Activated effector memory CD4-positive, alpha-beta T cell treated with anti-CD3 and anti-CD28 coated beads, Interleukin-2, amount 50 U/mL, for 16 hours (primary cell): ENCODE measurements at places on chromosomes 16 and 17.

GRCh38 chr17:56480501-56480900 lies 113.0 kb upstream of the NOG start:
- DNase-seq: no peak

DNA sequence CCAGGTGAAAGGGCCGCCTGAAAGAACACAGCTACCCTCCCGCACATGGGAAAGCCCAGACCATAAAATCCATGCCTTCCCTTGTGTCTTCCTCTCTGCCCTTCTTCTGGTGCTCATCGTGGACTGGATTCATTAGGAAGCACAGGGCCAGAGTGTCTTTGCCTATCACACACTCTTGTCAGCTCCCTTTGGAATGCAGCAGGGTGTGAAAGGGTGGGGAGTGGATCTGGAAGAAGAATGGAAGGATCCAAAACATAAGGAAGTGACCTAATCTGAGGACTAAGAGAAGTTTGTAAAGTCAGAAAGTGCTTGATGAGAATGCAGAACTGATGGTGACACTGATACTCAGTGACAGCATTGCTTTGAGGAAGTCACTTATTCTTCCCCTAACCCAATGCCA lies 1147.3 kb upstream of the GOT2 start:
- DNase-seq: no peak

DNA sequence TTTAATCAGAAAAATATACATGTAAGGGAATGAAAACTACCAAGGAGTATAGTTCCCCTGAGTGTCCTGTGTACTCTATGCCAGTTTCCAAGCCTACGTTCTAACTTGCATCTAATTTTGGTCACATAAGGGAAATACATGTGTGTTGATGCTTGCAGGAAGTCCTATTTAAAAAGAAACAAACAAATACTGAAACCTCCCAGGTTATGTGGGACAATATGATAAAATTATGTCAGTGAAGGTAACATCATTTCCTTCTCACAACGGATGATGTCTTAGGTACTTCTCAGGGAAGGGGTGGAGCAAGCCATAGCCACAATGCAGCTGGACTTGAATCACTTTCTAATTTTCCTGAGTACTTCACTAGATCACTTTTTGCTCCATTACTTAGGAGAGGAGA lies 115.9 kb downstream of the ZFHX3 start:
- no peak for DNase-seq

GRCh38 chr16:2701272-2701671 lies 18.8 kb downstream of the PRSS27 start:
- no peak for DNase-seq

DNA sequence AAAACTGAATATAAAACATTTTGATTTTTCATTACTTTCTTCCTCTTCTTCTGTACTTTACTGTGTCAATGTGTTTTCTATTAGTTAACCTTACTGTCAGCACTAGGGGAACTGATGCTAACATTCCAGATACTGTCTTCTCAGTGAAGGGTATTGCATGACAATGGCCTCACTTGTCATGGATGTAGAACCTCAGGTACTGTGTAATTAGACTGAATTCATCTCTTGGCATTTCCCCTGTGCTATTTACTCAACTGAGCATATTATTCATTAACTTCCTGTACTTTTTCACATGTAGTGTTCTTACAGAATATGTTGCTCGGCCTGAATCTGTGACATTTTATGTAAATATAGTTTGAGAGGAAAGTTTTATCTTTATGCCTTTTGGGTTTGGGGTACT lies 237.0 kb downstream of the CA10 start:
- DNase-seq: no peak

DNA sequence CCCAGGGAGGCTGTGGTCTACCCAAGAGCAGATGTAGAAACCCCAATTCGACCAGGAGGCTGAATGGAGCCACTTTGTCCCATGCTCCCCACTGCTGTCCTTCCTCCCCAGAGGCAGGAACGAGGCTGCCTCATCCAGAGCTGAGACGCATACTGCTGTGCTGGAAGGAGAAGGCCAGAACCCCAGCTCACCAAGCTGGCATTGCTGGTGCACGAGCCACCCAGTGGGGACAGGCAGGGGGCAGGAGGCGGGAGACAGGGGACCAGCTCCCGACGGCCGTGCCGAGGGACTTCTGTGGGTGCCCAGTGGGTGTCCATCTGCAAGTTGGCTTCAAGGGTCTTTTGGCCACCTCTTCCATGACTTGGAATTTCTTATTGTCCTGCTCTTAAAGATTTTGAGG lies 66.6 kb downstream of the NTN1 start:
- peak; percentile 53 for DNase-seq

GRCh38 chr16:27251541-27252205 lies 16.9 kb downstream of the NSMCE1 start:
- peak; percentile 63 for DNase-seq

DNA sequence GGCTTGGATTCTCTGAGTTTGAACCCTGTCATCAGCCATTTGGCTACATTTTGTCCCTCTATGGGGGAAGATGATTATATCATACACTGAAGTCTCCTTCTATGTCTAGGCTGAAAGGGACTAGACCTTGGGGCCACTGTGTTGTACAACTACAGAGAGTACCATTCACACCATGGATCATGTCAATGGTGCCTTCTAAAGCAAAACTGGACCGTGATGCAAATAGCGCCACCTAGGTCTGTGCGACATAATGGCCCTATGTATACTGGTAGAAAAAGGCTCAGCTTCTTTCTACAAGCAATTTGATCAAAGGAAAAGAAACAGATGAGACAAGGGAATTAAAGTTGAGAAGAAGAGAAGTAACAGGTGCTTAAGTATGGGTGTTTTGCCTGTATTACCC lies 100.7 kb downstream of the LYRM1 start:
- DNase-seq: no peak

GRCh38 chr17:746783-747629 lies 5.1 kb downstream of the GEMIN4 start:
- no peak for DNase-seq

DNA sequence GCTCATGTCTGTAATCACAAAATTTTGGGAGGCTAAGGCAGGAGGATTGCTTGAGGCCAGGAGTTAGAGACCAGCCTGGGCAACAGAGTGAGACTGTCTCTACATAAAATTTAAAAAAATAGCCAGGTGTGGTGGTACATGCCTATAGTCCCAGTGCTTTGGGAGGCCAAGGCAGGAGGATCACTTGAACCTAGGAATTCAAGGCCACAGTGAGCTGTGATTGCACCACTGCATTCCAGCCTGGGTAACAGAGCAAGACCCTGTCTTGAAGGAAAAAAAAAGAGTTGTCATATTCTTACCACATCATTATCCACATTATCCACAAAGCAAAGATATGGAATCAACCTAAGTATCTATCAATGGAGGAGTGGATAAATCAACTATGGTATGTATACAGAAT lies 21.0 kb upstream of the MAPK3 start:
- DNase-seq: no peak

DNA sequence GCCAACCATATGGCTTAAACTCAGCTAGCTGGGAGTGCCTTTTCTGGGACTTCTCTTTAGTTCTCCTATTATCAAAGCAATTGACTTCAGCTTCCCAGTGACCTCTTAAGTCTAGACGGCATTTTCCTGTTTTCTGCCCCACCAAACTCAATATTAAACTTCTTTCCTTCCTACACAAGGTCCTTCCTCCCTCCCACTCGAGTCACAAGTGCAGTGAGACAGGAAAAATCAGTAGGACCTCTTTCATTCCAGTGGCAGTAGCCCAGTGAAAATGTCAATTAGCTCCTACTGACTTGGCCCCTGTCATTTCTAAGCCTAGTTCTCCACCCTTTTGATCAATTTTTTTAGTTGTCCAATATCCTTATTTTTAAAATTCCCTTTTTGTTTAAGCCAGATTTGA lies 9.6 kb upstream of the NACA2 start:
- no peak for DNase-seq

- no peak for DNase-seq
Measured at GRCh38 chr16:3252967-3253366, 3.5 kb downstream of the MEFV start.

GRCh38 chr16:73074382-73074781 lies 26.5 kb upstream of the ZFHX3 start:
- DNase-seq: no peak

GRCh38 chr17:2150806-2151205 lies 95.9 kb downstream of the HIC1 start:
- DNase-seq: no peak

DNA sequence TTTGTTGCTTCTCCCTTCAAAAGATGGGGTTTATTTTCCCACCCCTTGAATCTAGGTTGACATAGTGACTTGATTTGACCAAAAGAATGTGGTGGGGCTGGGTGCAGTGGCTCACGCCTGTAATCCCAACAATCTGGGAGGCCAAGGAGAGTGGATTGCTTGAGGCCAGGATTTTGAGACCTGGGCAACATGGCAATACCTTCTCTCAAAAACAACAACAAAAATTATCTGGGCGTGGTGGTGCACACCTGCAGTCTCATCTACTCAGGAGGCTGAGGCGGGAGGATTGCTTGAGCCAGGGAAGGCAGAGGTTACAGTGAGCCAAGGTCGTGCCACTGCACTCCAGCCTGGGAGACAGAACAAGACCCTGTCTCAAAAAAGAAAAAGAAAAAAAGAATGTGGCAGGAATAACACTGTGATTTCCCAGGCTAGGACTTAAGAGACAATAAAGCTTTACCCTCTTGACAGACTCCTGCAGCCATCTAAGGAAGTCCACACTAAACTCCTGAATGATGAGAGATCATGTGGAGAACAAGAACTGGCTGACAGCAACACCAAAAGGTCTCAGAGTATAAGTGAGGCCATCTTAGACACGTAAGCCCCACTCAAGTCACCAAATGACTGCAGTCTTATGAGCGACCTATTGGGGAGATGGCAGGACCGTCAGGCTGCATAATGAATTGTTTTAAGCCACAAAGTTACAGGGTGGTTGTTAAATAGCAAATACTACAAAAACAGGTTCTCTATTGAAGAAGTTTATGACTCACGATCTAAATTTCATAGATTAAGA lies 37.0 kb downstream of the FBXL20 start:
- no peak for DNase-seq

DNA sequence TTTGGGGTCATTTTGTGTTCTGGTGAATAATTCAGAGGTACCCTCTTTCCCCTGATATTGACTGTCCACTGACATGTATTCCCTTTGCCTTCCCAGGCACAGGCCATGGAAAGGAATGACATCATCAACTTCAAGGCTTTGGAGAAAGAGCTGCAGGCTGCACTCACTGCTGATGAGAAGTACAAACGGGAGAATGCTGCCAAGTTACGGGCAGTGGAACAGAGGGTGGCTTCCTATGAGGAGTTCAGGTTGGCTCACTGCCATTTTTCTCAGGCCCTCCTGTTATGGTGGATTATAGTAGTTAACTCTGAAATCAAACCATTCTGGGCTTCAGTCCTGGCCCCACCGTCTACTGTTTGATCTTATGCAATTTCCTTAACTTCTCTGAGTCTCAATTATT lies 1.6 kb upstream of the EFTUD2 start:
- no peak for DNase-seq

DNA sequence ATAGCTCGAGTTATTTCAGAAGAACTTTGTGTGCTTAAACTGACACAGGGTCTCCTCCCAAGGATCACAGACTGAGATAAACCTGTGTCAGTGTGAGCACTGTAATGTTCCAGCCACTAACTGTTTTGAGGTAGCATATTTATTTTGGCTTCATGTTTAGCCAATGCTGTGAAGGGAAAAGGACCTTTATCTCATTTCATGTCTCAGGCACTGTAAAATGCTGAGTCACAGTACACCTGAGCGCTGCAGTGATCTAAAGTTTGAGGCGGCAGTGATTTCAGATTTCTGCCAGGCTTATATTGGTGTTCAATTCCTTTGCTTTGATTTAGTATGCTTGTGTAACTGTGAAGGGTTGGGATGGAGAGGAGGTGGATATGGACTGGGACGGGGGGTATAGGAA lies 3.1 kb upstream of the DNAJA2 start:
- DNase-seq: no peak

DNA sequence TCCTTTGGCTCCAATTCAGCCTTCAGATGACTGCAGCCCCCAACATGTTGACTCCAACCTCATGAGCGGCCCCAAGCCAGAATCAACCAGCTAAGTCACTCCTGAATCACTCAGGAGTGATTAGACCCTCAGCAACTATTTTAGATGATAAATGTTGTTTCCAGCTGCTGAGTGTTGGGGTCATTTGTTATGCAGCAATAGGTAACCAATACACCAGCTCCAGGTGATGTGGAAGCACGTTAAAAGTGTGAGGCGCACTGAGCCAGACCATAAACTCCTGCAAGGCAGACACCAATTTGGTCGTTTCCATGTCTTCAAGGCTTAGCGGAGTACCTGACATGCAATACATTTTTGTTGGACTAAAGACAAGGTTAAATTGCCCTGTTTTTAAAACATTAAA lies 17.5 kb downstream of the COQ7 start:
- no peak for DNase-seq

GRCh38 chr16:66135421-66135831 lies 231.1 kb upstream of the CDH5 start:
- no peak for DNase-seq

DNA sequence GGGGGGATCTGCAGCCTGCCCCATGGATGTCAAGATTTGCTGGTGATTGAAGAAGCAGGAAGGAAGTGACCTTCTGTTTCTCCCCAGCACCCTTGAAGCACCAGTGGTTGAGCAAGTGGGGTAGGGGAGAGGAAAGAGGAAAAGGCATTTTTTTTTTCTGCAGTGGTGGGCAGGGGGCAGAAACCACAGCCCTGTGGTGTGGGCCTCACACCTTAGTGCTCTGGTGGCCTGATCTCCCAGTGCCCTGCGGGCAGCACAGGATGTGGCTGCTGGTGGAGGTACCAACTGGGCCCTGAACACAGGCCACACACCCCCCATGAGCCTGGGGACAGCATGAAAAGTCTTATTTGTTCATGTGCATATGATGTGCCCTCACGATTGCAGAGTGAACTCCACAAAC lies 7.1 kb downstream of the ITGAD start:
- no peak for DNase-seq

DNA sequence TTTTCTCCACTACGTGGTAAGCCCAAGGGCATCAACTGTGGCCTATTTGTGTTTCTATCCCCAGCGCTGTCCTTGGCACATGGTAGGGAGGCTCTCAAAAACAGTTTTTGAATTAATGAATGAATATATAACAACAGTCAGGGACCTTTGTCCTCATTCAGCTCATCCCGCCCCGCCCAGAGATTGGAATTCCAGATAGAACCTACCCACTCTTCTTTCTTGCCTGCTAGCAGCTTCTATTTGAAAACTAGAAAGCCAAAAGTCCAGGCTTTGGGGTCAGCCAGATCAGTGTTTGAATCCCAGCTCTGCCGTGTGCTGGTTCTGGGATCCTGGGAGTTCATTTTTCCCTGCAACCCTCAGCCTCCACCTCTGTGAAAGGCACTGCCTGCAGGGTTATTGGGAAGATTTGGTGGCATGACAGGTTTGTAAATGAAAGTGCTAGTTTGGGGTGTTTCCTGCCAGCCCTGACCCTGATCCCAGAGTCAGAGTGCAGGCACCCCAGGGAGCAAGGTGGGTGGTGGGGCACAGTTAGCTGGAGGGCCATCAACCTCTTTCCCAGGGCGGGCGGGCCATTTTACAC lies 4.5 kb downstream of the NHERF1 start:
- DNase-seq: no peak

- no peak for DNase-seq
Measured at GRCh38 chr16:25709213-25709612, 17.5 kb downstream of the HS3ST4 start.

GRCh38 chr16:19583665-19584300 lies 28.3 kb downstream of the VPS35L start:
- DNase-seq: peak; percentile 64
